ENCODE measurements at places on chromosomes 1 and 21.

- DNase-seq = no peak
Observed at GRCh38 chr1:92483610-92484471, 2.9 kb downstream of the GFI1 start.

- DNase-seq = no peak
Observed at GRCh38 chr1:168792592-168793125, 63.7 kb upstream of the DPT start.

DNA sequence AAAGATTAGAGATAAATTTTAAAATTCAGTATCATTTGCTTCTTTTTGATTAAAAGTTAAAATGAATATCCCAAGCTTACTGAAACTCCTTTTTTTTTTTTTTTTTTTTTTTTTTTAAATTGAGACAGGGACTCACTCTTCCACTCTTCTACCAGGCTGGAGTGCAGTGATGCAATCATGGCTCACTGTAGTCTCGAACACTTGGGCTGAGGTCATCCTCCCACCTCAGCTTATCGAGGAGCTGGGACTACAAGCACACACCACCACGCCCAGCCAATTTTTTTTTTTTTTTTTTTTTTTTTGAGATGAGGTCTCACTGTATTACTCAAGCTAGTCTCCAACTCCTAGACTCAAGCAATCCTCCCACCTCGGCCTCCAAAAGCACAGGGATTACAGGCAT, 92.1 kb upstream of the RGS18 start:
- DNase-seq = no peak

GRCh38 chr1:186118724-186119123, 256.3 kb downstream of the TPR start:
- DNase-seq = no peak

DNA sequence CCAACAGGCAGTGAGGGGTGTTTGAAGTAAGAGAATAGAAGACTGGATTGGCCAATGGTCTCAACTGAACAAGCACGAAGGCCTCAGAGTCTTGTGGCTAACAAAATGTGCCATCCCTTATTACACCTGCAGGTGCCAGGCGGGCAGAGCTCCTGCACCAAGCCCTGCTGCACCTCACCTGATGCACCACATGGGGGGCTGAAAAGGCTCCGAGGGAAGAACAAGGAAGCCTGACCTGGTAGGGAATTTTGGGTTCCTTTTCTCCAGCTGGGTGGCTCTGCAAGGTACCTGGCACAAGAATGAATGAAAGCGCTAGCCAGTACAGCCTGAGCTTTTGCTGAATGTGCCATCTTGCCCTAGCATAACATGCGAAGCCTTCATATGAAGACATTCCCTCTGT, 9.7 kb downstream of the HSD3B1 start:
- DNase-seq = no peak

GRCh38 chr1:43802356-43802980, 95.1 kb downstream of the ST3GAL3 start:
- no peak for DNase-seq

DNA sequence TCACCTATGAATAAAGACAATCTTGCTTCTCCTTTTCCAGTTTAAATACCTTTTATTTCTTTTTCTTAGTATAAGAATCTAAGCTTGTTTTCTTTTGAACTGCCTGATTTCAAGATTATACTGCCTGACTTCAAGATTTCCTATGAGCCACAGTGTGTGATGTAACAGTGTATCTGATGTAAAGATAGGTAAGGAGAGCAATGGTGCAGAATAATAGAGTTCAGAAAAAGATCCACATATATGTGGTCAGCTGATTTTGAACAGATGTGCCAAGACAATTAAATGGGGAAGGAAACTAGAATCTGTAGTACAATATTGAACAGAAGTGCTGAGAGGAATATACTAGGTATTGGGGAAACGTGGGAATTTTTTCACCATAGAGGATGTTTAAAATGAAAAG, 21.0 kb downstream of the EXO1 start:
- no peak for DNase-seq

GRCh38 chr1:111399792-111400610, 27.5 kb downstream of the OVGP1 start:
- DNase-seq = peak; percentile 2

GRCh38 chr1:9246841-9247785, 12.5 kb downstream of the H6PD start:
- no peak for DNase-seq

GRCh38 chr1:7366955-7367665, 404.0 kb upstream of the VAMP3 start:
- DNase-seq = peak; percentile 44

DNA sequence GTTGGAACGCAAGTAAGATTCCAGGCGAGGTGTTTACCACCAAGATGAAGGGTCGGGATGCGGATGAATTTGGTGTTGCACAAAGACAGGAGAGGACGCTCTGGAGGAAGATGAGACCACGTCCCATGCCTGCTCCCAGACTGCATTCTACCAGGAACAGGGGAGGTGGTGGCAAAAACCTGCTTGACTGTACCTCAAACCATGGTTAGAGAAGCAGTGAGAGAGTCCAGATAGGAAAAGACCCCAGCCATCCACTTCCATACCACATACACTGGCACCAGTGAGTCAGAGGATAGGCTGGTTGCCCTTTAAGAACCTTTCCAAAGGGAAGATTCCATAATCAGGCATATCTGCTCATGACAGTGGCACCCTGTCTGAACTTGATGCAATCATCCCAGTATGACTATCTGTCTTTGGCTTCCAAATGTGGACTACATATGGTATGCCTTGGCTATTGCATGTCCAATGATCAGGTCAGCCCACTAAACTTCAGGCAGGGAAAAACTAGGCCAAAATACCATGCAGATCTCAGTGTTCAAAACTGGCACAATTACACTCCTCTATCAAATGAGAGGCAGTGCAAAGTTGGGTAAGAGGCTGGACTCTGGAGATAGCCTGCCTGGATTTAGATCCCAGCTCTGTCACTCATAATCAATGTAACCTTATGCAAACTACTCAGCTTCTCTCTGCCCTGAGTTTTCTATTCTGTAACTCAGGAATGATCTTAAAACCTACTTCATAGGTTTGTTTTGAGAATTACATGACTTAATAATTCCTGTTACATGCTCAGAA, 20.6 kb downstream of the NPR1 start:
- no peak for DNase-seq

DNA sequence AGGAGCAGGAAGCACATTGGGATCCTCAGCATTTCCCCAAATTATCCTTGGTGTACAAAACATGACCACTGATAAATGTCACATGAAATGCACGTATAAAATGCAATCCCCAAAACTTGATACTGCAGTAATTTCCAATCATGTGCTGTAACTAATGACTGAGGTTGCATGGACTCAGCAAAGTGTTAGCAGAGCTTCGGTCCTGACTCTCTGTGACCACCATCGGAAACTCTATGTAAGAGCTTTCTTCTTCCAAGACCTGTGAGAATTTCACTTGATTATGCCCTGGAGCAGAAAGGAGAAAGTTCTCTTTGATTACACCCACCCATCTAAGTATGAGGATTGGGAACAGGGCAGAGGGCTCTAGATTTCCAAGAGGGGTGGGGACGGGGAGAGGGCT, 908 bp downstream of the CD53 start:
- DNase-seq = no peak

DNA sequence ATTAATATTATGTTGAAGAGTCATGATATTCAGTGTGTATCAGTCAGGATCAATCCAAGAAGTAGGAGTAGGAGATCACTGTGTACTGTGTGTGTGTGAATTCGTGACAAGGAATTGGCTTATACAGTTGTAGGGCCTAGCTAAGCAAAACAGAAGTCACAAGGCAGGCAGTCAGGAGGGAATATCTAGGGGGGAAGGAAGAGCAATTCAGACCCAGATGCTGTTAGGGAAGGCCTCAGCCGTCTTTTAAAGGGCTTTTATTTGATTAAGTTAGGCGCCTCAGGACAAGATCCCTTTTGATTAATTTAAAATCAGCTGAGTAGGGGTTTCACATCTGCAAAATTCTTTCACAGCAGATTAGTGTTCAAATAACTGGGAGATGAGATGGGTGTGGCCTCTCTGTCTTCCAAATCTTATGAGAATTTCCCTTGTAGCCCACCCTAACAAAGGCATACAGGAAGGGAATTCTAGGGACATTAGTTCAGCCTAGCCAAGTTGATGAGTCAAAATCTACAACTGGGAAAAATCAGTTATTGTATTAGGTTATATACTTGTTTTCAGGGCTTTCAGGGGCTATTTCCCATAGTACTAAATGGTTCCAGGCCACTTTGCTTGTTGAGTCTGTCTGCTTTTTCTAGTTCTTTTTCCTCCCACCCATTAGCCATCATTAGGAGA, 47.4 kb downstream of the ALG6 start:
- no peak for DNase-seq

- DNase-seq = no peak
Observed at GRCh38 chr21:25750085-25750484, 15.3 kb downstream of the GABPA start.

DNA sequence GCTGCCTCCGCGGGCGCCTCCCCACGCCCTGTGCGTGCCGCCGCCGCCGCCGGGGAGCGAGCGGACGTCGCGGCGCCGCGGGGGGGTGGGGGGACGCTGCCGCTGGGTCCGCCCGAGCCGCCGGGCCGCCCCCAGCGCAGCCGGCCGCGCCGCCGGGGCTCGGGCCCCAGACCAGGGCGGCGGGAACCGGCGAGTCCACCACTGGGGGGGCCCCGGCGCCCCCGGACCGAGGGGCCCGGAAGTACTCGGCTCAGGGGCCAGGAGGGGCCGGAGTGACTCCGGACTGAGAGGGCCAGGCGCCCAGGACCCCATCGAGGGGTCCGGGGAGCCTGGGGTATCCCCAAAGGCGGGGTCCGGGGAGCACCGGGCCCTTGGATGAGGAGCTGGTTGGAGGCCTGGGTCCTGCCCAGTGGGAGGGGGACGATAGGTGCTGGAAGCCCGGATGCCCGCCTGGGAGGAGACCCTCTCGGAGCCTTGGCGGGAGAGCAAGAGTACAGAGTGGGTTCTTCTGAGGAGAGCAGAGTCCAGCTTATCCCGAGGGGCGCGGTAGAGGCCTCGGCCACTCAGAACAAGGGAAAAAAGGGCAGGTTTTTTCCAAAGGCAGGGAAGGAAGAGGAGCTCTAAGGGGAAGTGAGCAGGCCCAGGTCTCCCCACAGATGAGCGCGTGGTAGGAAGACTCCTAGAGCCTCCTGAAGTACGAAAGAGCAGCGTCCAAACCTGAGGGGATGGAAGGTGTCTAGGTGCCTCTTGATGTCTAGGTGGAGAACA, 556 bp downstream of the GMEB1 start:
- no peak for DNase-seq

DNA sequence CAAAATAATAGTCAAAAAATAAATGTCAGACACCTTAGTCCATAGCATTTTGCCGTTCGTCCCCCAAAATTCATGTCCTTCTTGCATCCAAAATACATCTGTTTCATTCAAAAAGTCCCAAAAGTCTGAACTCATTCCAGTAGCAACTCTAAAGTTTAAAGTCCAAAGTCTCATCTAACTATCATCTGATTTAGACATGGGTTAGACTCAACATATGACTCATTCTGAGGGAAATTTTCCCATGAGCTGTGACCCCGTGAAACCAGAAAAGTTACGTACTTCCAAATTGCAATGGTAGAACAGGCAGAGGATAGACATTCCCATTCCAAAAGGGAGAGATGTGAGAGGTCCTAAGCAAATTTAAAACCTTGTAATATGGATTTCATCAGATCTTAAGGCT, 48.6 kb upstream of the CACHD1 start:
- DNase-seq = no peak

- no peak for DNase-seq
Observed at GRCh38 chr1:157144509-157144908, 6.3 kb upstream of the ETV3 start.

- DNase-seq = no peak
Observed at GRCh38 chr1:51504806-51505525, 14.1 kb downstream of the EPS15 start.

GRCh38 chr1:60622486-60622885, 459.9 kb upstream of the NFIA start:
- no peak for DNase-seq

GRCh38 chr21:41009398-41010100, 158.4 kb upstream of the BACE2 start:
- DNase-seq = peak; percentile 61

DNA sequence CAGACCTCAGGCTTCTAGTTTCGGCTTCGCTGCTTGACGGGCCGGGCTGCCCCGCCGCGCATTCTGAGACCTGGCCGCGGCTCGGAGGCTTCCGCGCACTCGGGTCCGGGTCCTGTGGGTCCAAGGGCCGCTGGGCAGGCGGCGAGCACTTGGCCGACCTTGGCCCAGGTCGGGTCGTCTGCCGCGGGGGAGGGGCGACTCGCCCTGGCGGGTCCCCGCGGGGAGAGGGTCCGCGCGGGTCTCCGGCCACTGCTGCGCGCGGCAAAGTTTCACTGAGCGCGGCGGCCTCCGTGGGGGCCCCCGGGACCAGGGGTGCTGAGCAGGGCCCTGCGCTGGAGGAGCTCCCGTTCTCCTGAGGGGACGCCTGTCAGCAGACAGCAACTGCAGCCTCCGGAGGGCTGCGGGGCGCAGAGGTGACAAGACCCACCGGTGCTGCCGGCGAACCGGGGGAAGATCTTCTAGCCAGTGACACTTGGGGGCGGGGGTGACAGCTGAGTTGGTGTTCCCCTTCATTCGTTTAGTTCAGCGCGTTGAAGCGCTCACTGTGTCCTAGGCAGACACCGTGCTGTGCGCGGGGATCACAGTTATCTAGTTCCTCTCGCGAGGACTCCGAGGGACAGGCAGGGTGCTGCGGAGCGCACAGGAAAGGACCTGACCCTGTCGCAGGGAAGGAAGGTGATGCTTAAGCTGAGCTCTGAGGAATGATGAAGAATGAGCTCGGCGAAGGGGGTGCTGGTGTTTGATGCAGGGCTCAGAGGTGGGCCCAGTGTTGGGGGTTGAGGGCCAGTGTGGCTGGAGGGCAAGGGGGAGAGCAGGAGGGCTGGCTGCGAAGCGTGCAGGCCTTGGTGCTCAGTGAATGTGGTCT, 725 bp downstream of the MTFR1L start:
- no peak for DNase-seq

DNA sequence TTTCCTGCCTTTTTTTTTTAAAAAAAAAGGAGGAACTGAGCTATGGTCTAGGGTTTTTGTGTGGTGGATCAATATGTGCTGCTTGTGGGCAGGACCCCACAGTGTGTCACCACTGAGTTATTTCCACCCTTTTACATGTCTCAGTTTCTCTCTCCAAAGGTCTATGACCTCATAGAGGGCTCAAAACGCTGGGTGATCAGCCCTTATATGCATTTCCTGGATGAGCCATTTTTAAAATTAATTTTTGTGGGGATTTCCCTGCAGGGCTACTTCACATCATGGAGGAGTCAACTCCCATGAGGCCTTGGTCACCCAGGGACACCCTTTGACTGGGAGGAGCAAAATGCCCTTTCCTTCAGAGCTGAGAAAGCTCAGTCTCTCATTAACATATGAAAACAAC, 20.7 kb upstream of the HAO2 start:
- no peak for DNase-seq

DNA sequence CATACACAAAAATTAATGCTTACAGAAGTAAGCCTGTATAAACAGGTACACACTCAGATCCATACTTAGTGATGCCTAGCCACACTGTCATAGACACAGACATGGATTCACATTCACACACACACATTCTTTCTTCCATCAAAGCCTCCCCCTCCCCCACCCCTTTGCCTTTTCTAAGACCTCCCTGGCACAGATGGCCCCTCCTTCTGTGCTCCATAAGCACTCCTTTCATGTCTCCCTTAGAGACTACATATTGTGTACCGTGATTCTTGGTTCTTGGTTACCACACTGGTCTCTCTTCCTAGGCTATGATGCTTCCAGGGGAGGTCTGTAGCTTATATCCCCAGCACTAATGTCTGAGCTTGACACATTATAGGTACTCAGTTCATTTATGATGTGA, 2.0 kb upstream of the NHLH2 start:
- DNase-seq = no peak

- DNase-seq = no peak
Observed at GRCh38 chr1:232130815-232131480, 499.0 kb downstream of the SIPA1L2 start.
